T-helper 22 cell (primary cell): ENCODE measurements at places on chromosomes 3 and 15.

- no peak for DNase-seq
Observed at GRCh38 chr15:98178861-98179260, 218.4 kb downstream of the ARRDC4 start.

- DNase-seq = no peak
Observed at GRCh38 chr15:78050826-78051225, 26.7 kb downstream of the TBC1D2B start.

DNA sequence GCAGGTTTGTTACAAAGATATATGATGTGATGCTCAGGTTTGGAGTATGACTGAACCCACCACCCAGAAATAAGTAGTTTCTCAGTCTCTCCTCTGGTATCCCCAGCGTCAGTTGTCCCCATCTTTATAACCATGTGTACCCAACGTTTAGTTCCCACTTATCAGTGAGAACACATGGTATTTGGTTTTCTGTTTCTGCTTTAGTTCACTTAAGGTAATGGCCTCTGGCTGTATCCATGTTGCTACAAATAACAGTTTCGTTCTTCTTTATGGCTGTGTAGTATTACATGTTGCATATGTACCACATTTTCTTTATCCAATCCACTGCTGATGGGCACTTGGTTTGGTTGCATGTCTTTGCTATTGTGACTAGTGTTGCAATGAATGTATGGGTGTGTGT lies 132.3 kb downstream of the LMLN start:
- no peak for DNase-seq

DNA sequence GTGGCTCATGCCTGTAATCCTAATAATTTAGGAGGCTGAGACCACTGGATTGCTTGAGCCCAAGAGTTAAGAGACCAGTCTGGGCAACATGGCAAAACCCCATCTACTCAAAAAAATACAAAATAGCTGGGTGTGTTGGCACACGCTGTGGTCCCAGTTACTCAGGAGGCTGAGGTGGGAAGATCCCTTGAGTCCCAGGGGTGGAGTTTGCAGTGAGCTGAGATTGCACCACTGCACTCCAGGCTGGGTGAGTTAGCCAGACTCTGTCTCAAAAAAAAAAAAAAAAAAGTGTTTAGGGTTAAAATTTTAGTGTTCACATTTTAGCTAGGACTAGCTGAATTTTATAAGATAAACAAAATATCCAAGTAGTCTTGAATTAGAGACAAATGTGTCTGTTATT lies 1340.1 kb upstream of the EPHA6 start:
- DNase-seq = no peak

DNA sequence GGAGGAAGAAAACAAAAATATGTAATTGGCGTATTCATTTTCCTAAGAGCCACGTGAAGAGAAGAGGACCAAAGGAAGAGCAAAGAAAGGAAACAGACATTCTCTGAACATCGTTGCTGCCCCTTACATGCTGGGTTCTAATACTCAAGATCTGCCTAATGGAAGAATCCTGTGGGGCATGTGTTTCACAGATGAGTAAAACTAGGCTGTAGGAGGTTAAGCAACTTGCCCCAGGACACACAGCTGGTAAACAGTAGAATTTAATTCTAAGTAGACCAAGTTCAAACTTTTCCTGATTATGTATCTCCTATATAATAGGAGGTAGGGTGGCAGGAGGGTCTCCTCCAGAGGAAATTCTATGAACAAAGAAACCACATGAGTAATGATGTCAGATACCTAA lies 106.1 kb upstream of the TNFAIP8L3 start:
- DNase-seq = no peak

DNA sequence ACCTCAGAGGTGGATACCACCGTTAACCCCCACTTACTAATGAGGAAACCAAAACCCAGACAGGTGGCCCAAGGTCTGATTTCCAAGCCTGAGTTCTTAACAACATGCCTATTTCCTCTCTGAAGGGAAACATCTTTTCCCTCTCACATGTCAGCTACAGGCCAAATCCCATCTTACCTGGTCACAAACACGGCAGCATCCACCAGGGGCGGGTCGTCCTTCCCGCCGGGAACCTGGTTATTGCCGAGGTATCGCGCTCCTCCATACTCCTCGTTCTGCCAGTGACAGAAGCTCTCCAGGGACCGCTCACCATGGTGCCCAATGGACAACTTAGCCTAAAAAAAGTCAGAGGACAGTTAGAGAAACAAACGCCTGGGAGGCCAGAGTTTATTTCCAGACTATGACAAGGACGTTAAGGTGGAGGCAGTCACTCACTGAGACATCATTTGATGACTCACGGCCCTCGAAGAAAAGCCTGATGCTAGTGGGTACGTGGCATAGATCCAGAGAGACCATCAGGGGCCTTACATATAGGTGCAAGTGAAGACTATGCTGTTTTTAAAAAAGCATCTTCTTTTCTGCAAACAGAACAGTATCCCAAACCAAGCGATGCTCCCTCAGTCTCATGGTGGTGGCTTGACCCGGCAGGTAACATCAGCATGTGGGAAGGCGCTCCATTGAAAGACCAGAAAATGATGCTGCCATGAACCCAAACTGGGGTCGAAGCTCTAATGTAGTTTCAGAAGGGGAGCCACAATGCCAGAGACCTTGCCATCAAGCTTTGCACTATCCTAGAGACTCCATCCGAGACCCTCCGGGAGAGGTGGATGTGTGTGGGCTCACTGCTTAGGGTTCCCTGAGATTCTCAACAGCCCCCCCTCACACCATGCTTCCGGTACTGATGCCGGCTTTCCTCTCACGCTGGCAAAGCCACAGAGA lies 80.2 kb downstream of the ADAMTS17 start:
- DNase-seq = no peak

DNA sequence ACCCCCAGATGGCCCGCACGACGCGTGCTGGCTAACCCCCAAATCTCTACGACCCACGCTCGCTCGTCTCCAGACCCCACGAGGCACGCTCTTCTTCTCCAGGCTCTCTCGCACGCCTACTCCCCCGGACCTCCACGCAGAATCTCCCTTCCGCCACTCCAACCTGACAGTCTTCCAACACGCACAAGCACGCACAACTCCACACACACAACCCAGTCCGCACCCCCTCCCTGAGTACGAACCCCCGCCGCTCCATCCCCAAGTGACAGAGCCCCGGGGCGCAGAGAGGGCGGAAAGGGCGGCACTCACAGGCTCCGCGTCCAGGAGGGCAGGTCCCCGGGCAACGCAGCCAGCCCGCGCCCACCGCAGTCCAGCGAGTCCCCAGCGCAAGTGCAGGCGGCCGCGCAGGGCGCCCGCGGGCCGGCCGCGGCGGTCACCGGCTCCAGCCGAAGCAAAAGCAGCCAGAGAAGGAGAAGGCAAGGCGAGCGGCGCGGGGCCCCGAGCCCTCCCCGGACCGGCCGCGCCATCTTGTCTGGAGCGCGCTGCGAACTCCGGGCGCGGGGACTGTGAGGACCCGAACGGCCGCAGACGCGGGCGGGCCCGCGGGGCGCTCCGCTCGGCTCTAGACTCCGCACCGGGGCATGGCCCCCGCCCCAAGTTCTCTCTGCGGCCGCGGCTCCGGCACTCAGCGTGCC lies 794 bp downstream of the LRIG1 start:
- no peak for DNase-seq

DNA sequence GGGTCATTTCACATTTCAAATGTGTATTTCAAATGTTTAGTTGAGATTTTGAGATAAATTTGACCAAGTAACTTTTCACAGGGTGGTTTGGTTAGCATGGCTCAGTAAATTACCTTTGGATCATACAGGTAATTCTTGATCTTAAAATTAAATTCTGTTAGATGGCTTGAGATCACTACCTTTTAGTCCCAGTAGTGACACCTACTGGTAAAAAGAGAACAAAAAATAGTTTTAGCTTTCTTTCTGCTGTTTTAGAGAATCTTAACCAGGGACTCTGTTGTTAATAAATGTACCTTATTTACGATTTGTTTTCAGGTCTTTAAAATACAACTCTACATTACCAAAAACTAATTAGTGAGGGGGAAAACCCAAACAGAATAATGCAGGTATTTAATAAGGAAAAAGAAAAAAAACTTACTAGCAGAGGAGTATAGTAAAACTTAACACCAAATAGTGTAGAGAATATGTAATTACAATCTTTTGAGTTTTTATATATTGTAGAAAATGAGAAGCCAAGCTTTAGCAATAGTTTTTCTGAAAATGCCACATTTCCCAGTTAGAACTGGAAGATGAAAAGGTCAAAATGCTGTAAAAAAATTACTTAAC lies 620.3 kb upstream of the AGTR1 start:
- no peak for DNase-seq

DNA sequence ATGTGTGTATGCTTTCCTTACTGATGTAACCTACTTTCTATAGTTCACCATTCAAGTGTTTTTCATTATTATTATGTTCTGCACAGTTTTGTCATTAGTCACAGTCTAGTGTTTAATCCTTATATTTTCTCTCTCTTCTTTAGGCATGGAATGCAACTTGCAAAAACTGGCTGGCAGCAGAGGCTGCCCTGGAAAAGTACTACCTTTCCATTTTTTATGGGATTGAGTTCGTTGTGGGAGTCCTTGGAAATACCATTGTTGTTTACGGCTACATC lies 6.9 kb downstream of the SUCNR1 start:
- no peak for DNase-seq

- DNase-seq = no peak
Observed at GRCh38 chr3:122484985-122485384, 29.8 kb downstream of the KPNA1 start.

GRCh38 chr15:81006124-81006523 lies 5.4 kb downstream of the TLNRD1 start:
- DNase-seq = no peak

DNA sequence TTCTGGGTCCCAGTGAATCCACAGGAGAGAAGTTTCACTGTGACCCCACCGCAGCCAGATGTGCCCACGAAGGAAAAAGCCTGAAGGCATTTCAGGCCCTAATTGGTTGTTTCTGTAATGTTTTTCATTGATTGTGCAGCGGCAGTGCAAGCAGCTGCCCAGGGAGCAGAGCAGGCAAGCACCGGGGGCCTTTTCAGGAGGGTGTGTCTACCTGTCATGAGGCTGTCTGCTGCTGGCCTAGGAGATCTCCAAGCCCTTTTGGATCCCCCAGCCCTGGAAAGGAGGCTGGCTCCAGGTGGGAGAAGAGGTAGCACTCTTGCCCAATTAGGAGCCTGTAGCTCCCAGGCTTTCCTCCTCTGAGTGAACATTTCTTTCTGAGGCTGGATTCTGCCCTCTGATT lies 108.8 kb downstream of the EPHB1 start:
- no peak for DNase-seq

DNA sequence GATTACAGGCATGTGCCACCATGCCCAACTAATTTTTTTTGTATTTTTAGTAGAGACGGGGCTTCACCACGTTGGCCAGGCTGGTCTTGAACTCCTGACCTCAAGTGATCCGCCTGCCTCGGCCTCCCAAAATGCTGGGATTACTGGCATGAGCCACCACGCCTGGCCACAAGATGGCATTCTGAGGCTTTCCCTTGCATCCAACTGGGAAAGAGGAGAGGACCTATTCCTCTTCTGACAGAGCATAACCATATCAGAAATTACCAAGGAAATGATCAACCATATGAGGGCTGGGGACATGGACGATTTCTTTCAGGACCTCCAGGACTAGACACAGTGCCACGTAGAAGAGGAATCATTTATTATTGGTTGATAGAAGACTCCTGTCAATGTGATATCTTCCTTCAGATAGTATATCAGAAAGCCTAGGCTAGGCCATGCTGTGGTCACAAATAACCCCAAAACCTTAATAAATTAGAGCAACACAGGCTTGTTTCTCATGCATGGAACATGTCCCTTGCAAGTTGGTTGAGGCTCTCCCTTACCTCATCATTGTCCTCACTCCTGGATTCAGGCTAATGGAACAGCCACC lies 372.3 kb upstream of the IL12A start:
- no peak for DNase-seq

GRCh38 chr3:60276615-60277014 lies 974.6 kb downstream of the FHIT start:
- no peak for DNase-seq

DNA sequence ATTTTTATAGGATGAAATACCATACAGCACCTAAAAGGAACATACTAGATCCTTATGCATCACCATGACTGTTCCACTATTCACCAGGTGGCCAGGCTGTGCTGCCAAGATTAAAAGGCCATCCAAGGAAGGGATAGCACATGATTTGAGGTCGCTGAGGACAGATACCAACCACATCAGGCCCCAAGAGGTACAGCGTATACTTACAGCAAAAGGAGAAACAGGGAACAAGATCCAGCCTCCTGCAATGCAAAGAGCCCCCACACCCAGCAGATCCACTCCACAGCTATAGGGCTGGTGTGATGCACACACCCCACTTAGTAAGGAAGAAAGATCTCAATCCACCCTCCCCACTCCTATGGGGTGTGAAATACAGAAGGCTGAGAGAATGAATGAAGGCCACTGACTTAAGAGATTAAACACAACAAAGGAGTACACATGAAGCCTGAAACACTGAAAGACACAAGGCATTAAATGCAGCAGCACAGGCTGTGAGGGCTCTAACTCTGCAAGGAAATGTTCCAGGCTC lies 32.0 kb upstream of the ZNF445 start:
- DNase-seq = no peak

DNA sequence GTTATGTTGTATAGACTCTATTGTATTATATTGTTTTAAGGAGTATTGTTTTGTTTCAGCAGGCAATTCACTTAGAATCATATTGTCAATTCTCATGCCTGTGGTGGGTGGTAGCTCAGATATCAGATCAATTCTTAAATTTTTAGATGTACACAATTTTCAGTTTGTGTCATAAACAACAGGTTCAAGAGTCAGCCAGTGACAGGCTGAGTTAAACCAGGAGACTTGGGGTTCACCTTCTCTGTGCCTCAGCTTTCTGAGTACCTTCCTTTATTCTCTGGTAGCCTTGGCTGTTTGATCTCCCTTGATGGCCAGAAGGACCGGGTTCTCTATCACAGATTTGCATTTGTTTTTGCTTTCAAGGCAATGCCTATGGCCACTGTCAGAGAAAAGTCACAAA lies 199.9 kb upstream of the KCNMB2 start:
- no peak for DNase-seq

DNA sequence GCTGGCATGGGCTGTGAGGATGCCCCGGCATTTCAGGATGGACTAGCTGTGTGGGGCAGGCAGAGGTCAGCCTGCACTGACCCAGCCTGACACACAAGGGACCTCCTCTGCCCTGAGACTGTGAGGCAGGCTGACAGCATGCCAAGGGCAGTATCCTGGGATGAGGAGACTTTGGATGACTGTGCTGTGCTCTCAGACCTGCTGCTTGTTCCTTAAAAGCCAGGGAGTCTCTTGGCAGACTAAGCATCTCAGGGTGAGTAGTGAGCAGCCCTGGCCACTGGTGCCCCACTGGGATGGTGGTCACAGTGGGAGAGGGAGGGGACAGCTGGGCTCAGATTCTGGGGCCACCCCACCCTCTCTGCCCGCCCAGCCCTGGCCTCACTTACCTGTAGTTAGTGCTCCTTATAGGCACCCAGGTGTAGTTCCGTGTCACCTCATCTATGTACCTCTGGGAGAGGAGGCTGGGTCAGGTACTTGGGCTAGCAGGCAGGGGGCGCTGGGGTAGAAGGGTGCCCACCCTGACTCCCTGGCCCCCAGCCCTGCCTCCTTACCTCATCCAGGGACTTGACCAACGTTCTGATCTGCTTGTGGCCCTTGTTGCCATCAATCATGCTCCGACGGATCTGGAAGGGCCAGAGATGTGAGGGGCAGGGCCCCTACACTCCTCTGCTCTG lies 16.1 kb upstream of the TMEM115 start:
- no peak for DNase-seq

GRCh38 chr3:64954995-64955636 lies 267.3 kb upstream of the ADAMTS9 start:
- no peak for DNase-seq

GRCh38 chr15:80974914-80975313 lies 14.7 kb downstream of the MESD start:
- DNase-seq = no peak
